ENCODE measurements at places on chromosomes 4 and X.

- DNase-seq = no peak
Measured at GRCh38 chr4:22814906-22815305, 122.2 kb downstream of the GBA3 start.

DNA sequence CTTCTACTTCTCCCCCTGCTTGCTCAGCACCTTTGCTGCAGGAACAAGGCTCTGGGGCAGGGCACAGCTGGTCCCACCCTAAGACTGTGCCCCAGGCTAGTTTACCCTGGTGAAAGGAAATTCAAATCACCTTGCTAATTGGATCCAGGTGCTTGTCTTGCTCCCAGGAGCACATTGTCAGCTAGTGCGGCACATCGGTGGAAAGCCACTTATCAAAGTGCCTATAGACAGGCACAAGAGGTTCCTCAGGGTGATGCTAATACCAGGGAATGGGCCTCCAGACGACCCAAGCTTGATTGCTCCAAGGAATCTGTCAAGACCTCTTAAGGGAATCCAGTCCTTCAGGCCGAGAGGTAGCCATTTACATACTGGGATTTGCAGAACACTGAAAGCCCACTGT lies 64.5 kb upstream of the PRPS1 start:
- no peak for DNase-seq

DNA sequence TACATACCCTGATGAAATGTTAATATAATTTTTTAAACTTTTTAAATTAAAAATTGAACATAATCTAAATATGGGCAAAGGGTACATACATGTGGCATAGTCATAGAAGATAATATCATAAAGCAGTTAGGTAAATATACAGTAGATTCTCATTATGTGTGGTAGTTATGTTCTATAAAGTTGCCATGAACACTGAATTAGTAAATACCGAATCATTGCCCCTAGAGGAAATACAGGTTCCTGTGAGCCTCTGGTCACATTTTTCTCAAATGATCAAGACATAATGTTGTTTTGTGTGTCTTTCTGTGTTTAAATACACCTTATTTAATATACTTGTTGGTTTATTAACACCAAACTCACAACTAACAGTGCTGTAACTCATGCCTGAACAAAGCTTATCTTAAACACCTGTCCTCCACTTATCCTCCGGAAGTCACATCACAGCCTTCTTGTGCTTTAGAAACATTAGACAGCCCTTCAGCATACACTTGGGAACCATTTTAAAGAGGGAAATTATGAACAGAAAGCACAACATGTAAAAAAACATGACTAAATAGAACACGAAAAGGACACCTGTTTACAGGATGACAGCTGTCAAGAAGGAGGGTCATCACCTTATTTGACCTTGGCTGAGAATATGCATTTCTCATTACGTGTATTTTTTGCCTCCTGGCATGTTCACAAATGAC lies 169.4 kb upstream of the NAP1L5 start:
- no peak for DNase-seq

GRCh38 chr4:142922720-142923119 lies 76.6 kb upstream of the INPP4B start:
- no peak for DNase-seq

DNA sequence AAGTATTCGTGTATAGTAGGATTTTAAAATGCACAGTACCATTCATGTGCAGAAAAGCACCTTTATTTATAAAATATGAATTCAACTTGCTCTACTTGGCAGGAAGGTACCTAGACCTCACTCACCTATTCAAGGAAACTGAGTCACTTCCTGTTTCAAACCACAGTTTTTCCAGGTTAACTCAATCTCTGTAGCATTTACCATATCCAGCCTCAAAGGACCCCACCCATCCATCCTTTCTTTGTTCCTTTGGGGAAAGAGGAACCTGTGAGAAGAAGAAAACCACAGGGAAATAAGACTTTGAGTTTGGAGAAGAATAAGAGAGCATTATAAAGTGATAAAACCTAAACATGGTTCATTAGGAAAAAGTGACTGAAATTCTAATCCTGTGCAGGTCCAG lies 250.7 kb downstream of the CBR4 start:
- DNase-seq = no peak

Data from hepatocyte (in vitro differentiated cells).